ENCODE measurements at places on chromosomes 5 and 9.

- peak; percentile 63 for DNase-seq
Measured at GRCh38 chr5:96614110-96614691, 48.0 kb upstream of the CAST start.

DNA sequence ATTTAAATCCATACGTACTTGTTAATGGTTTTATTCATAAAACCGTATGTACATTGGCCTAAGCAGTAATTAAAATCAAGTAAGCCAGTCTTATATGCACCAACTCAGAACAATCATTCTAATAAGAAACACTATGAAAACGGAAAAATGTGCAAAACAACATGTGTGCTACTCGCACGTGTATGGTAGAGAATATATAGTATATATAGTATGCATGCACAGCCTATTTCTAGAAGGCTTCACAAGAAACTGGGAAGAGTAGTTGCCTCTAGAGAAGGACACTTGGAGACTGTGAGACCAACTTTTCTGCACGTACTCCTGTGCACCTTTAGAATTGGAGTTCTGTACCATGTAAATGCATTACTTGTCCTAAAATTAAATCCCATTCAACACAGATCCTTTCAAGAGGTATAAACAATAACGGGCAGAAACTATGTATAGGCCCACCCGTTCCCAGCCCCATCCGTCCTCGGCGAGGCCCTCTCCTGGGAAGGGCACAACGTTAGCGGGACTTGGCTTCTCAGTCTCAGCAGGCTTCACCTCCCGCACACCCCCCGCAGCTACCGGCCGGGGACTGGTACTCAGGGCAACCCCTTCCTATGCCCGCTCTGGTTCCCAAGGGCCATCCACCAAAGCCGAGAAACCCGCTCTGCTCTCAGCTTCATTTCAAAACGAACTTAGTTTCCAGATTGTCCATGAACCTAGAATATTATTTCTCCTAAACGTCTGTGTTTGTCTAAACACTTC, 2.0 kb downstream of the CDC14B start:
- no peak for DNase-seq

GRCh38 chr9:121105531-121105930, 30.8 kb downstream of the CNTRL start:
- DNase-seq: no peak

DNA sequence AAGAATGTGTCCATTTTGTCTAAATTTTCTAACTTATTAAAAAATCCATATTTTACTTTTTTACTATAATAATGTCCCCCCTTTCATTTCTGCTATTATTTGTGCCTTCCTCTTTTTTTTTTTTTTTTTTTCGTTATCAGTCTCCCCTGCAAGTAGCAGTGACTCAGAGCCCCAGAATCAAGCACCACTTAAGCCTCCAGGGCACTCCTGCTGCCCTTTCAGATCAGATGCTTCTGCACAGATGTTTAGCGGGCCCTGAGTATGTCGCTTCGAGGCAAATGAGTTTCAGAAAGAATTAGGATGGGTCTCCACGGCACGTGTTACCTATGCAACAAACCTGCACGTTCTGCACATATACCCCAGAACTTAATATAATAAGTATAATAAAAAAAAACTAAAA, 11.7 kb downstream of the MED7 start:
- no peak for DNase-seq

GRCh38 chr5:181167814-181168488, 20.6 kb downstream of the OR2V2 start:
- DNase-seq: no peak

- no peak for DNase-seq
Measured at GRCh38 chr9:106864373-106865143, 1.6 kb downstream of the ZNF462 start.

- DNase-seq: no peak
Measured at GRCh38 chr9:79551586-79551985, 20.2 kb upstream of the TLE4 start.

DNA sequence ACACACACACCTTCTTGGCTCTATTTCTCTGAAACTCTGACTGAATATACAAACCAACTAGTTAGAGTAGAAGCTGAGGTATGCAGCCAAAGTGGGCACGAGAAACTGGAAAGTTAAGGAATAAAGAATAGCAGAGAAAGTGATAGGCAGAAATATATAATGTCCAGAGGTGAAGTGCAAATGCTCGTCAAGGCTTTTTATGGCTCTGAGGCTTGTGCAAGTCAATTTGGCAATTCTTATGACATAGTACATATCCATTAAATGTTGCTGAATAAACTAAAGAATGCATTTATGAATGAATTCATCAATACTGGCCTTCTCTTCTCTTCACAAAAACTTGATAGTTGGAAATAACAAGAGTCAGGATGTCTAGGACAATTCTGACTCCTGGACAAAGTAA, 490.1 kb upstream of the DMAC1 start:
- no peak for DNase-seq

DNA sequence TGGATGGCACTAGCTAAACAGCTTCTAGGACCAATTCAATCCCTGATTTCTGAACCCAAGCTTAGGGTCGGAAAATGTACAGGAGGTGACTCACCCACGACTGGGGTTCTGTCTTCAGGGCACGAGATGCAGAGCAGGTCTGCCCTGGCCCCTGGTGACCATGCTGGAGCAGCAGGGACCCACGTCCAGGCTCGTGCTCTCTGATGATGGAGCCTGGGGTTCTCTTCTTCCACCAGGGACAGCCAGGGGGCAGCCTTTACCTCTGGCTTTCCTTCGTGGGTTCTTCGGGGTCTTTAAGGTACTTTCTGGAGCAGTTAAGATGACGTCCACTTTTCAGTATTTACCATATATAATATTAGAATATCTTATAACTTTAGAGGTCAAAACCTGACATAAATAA, 2.1 kb downstream of the CFAP77 start:
- DNase-seq: no peak

GRCh38 chr5:6197427-6197826, 180.9 kb downstream of the MED10 start:
- no peak for DNase-seq

- no peak for DNase-seq
Measured at GRCh38 chr9:87127978-87128614, 180.8 kb upstream of the GAS1 start.

GRCh38 chr5:54904425-54904824, 81.0 kb downstream of the ESM1 start:
- DNase-seq: no peak

All from DMS153 (cell line).